ENCODE measurements at places on chromosomes 1 and 21.

DNA sequence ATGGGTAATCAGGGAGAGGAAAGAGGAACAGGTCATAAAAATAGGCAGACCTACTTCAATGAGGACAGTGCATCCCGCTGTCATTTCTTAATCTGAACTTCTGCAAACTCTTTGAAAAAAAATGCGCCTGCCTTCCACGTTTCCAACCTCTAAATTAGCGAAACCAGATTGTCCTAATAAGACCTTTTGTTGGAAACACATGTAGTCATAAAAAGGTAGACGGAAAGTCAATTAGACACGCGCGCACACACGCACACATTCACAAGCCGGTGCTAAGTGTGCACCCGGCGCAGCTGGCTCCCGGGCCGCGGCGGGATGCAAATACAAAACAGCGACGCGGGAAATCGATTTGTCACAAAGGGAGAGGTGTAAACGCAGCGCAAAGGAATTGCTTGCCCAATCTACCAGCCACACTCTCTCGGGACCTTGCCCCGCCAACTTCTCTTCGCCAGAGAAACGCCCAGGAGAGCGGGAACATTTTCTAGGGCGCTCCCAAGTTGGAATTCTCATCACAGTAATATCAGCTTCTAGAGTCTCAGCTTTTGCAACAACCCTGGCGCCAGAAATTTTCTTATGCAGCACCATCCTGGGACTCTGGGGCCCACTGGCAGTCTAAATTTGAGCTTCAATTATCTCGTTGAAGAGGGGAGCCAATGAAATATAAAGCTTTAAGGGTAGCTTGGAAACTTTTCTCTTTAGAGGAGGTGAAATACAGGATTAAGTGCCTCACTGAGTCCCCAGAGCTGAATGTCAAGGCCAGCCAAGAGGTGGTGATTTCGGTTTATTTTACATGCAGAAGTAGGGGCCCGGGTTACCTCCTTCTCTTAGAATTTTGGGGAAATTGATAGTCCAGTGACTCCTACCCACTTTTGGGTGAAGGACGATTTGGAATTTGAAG is 4.5 kb downstream of the PRRX1 start:
- no peak for DNase-seq

GRCh38 chr21:46626536-46626935 is 8.9 kb upstream of the PRMT2 start:
- no peak for DNase-seq

- no peak for DNase-seq
Observed at GRCh38 chr1:115809847-115810246, 31.1 kb downstream of the NHLH2 start.

DNA sequence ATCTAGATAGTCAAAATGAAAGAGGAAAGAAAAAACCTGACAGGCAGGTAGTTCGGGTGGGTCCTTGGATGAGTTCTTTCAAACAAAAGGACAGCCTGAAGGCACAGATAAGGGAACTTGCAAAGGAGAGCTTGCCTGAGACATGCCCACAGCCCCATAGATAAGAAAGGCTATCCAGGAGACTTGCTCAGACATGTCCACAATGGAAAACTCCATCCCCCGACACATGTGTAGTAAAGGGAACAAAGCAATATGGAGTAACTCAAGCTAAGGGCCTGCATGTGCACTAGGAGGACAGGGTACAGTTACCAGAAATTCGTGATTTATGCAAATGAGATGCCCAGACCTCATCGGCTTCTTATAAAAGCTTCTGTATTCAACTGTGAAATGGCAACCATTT is 281.5 kb downstream of the NEGR1 start:
- DNase-seq: no peak

Data from SW 1271 (cell line).